ENCODE measurements at places on chromosomes 1 and 21.

- no peak for DNase-seq
Observed at GRCh38 chr1:62621907-62622306, 24.6 kb downstream of the ANGPTL3 start.

- DNase-seq, result no peak
Observed at GRCh38 chr1:198935306-198935921, 296.6 kb downstream of the PTPRC start.

GRCh38 chr1:28965271-28965870 lies 51.0 kb downstream of the EPB41 start:
- no peak for DNase-seq

DNA sequence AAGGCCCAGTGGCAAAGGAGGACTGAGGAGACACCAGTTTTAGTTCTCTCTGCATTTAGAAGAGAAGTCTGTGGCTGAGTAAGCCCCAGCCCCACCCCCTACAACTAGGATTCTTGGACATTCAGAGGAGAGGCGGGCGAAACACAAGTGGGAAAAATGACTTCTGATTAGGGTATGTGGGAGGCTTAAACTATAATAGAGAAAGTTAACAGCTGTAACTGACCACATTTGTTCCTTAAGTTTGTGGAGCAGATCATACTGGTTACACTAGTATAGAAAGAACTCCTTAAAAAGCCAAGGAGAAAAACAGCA lies 11.2 kb upstream of the TRIM33 start:
- no peak for DNase-seq

DNA sequence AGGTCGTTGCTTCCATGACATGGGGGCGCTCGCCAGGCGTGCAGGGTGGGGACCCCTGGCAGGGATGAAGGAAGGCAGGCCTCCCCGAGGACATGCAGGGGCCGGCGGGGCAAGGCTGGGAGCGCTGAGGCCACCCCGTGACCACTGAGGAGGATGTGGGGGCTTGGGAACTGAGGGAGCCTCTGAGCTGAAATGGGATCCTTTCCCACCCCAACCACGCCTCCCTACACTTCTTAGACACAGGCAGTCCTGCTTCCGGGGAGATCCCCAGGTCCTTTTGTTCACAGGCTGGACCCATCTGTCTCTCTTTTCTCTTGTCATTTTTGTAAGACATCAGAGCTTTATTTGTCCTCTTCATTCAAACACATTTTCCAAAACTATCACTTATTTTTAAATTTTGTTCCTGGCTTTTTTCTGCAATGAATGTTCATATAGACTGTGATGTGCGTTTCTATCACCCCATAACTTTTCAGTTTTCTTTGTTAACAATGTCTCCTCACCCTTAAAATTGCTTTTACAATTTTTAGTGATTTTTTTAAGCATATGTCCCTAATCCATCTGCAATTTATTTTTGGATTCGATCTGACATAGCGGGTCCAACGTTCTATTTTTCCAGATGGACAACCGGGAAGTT lies 156.7 kb upstream of the BACE2 start:
- DNase-seq, result no peak

GRCh38 chr1:45679123-45679522 lies 7.2 kb downstream of the GPBP1L1 start:
- no peak for DNase-seq

- no peak for DNase-seq
Observed at GRCh38 chr1:162357681-162358266, 18.9 kb downstream of the SPATA46 start.

- DNase-seq, result no peak
Observed at GRCh38 chr1:26195805-26196204, 5.4 kb downstream of the CATSPER4 start.

GRCh38 chr1:61322769-61323168 lies 240.4 kb downstream of the NFIA start:
- no peak for DNase-seq

GRCh38 chr1:66999640-67000400 lies 54.1 kb downstream of the SLC35D1 start:
- no peak for DNase-seq

DNA sequence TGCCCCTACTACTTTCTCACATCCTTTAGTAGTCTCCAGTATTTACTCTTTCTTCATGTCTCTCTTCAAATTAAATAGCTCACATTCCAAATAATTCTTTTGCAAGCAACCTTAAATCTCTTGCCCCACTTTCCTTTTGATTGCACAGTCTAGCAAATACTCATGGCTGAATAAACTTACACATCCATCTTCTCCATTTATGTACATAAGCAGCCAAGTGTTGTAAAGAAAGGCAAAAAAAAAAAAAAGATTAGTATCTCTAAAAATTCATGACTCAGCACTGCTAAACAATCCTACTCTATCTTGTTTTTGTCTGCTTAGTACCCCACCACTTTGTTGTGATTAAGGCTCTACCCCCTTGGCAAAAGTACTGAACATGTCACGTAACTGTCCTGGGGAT lies 42.6 kb downstream of the F13B start:
- DNase-seq, result no peak

DNA sequence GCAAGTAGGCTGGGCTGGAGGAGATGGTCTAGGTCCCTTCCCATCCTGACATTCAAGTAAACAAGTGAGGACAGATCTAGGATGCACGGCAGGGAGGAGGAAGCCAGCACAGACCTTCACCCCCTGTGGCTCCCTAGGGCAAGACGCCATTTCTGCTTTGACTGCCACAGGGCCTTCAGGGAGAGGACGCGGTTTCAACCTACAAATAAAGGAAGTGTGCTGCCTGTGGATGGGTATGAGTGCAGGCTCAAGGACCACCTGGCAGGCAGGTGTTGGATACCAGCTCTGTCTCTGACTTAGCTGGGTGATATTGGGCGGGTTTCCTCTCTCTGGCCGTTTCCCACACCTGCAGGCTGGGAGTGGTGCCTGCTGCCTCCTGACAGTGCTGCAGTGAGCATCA lies 16.2 kb downstream of the SLC2A1 start:
- DNase-seq, result no peak

DNA sequence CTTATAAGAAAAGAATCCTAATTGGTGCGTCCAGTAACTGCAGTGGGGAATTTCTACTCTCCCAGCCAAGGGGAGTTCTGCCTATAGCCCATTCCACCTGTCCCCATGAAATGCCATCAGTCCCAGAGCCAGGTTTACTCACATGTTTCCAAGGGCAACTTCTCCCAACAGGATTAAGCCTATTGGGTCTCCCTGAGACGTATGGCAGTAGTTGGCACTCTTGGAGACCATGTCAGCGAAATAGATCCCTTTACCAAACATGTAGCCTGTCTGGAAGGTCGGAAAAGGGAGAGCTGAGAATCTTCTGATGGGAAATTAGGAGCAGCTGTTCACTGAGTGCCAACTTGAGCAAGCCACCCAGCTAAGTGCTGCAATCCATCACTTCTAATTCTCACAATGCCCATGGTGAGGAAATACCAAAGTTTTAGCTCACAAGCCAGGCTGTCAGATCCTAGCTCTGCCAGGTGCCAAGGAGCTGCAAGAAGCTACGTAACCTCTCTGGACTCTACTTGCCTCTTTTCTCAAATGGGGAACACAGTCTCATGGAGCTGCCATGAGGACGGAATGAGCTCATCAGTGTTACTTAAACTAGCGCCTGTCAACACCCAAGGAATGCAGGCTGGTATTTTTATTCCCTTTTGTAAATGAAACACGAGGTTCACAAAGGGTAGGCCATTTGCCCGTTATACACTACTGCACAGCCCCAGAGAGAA lies 43.9 kb downstream of the PARP1 start:
- no peak for DNase-seq

DNA sequence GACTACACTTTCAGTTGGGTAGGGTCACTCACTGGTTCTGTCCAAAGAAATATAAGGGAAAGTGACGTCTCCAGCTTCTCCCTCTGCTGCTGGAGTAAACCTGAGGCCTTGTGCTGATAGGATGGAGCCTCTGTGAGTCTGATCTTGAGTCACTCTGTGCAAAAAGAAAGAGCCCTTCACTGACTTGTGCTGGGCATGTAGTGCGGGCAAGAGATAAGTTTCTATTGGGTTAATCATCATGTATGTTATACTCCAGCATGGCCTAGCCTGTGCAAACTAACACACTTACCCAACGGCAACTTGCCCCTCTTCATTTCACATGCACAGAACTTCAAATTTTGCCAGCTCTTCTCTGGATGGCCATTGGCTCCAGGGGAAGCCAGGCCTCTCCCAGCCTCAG lies 118.5 kb upstream of the LMO4 start:
- DNase-seq, result no peak

- no peak for DNase-seq
Observed at GRCh38 chr1:59919746-59920145, 6.8 kb downstream of the CYP2J2 start.

GRCh38 chr1:210938416-210938925 lies 195.5 kb downstream of the KCNH1 start:
- DNase-seq, result no peak

DNA sequence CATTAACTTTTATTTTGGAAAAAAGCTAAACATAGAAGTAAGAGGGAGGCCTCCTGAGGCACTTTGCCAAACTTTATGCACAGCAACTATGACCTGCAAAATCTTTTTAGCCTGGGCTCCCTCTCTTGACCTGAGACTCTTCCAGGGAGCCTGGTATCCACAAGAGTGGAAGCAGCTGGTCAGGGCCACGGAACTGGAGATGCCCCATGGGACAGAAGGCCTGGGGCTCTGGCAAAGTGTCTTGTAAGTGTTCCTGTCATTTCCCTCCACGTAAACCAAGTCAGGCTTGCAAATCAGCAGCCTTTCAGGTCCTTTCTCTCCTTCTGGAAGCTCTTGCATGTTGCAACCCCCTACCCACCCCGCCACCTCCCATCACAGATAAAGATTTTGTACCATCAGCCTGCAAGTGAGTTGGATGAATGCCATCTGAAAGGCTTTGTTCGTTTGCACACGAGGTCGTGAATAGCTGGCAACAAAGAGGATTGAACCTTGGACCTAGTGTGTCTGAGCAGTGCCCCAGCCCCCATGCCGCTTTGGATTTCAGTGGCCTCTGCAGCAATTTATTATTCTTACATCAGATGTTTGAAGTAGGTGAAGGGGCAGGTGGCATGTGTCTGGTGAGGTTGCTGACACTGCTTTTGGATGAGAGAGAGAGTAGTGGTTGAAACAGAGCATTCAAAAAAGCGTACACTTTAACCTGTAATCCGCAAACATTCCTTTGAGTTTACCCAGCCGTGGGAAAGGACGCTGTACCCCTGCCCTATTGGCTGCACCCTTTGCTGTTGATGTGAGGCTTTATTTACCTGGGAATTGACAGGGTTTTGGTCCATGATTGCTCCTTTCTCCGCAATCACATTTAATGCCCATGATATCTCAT lies 91.6 kb downstream of the GALNT2 start:
- no peak for DNase-seq

DNA sequence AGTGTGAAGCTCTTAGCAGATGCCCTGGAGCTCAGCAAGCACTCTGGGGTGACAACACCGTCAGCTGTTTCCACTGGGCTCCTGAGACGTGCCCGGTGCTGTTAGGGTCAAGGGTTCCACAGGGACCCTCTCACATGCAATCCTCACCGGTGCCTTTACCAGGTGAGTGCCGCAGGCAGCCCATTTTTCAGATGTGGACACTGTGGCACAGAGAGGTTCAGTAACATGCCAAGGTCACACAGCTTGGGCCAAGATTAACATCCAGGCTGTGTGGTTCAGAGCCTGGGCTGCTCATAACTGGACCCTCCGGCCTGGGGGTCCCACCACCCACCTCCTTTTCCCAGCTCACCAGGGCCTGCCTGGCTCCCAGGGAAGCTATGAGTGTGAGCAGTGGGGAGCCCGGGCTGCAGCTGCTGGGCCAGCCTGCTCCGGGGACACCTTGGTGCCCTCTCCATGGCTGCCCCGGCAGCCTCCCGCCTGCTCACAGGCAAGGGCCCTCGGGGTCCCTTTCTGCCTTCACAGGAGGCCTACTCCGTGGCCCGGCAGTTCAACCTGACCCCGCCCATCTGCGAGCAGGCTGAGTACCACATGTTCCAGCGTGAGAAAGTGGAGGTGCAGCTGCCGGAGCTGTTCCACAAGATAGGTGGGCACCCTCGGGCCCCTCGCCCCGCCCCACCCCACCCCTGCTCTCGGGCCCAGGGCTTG lies 49.3 kb downstream of the KCNAB2 start:
- DNase-seq, result no peak

- no peak for DNase-seq
Observed at GRCh38 chr1:223175633-223176032, 32.6 kb upstream of the TLR5 start.

DNA sequence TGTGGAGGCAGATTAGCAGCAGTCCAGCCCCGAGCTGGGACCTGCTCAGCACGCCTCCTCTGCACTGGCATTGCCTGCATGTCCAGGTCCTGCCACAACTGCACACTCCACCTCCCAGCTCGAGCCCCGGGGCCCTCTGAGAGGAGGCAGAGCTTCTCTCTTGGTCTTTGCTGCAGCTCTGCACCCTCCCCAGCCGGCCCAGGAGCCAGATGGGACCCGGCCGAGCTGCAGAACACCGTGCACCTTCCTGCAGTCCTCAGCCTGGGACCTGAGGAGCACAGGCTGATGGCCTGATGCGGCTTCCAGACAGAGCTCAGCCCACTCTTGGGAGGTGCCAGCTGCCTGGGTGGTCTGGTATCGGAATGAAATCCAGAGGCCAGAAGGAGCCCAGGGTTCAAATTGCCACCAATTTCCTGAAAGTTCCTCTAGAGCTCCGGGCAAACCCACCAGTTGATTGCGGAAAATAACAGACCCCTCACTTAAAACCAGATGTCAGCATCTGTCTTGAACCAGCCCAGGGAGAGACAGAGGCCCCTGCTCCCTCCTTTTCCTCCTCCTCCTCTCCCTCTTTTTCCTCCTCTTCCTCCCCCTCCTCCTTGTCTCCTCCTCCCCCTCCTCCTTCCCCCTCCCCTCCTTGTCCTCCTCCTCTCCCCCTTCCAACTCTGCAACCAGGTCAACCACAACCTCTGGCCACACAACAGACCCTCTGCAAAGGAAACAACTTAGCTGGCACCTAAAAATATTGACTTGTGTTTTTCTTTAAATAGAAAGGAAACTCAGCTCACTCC lies 10.6 kb upstream of the SPSB1 start:
- no peak for DNase-seq

DNA sequence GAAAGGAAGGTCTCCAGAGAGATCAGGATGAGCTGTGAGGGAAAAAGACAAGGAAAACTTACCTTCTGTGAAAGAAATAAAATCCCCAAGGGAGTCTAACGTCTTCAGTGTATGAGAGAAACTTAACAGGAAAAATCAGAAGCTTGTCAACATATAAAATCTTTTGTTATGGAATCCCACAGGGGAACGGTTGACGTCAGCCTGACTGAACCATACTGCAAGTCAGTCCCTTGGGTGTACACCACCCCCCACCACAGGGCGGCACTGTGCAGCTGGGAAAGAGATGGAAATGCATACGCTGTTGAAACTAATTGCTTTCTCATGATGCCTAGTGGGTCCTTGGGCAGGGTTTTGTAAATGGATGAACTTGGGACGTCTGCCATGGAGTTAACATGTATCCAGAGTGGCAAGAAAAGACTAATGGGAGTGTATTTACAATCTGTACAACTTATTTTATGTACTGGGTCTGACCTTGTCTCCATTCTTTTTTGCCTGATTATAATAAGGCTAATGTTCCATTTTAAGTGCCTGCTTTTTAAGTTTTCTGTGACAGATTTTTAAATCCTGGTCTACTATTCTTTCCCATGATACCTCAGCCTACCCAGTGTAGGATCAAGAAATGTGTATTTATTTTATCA lies 22.7 kb downstream of the UTP25 start:
- DNase-seq, result no peak
